NCI-H748 treated with DMSO at 0.1 percent for 48 hours (cell line): ENCODE measurements at places on chromosomes 2 and 18.

- DNase-seq = no peak
Measured at GRCh38 chr2:223896833-223897311, 48.3 kb downstream of the WDFY1 start.

- no peak for DNase-seq
Measured at GRCh38 chr18:60017371-60017770, 117.6 kb downstream of the PMAIP1 start.

DNA sequence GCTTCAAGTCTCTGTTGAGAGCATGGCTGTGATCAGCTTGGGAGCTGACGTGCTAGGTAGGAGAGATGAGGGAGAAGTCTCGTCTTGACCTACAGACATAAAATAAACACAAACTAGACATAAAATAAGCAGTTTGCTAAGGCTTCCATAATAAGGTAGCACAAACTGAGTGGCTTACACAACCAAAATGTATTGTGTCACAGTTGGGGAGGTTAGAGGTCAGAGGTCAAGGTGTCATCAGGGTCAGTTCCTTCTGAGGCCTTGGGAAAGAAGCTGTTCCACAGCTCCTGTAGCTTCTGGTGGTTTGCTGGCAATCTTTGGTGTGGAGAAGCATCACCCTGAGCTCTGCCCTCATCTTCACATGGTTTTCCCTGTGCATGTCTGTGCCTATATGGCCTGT lies 20.2 kb downstream of the DAW1 start:
- DNase-seq = no peak

- no peak for DNase-seq
Measured at GRCh38 chr18:47893939-47894699, 36.3 kb downstream of the SMAD2 start.

- DNase-seq = peak; percentile 94
Measured at GRCh38 chr2:216498379-216499352, at the start of gene RPL37A. Gene RPL37A, plus strand, starts transcription at chr2:216498844. Its CDS starts 31 bp downstream, at chr2:216498875.

DNA sequence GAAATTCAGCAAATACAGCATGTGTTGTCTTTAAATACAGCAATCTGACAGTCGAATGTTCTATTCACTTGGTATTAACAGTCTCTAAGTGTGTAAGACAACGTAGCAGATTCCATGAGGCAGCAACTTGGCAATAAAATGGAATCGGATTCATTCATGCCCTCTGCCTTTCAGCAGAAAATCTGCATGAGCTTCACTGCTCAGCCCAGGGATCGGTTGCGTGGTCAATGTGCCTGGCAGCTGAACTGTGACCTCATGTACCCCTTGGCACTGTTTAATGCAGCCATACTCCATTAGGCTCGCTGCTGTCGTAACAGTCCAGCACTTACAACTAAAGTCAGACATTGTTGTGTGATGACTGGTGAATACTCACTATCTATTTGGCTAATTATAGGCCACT lies 17.7 kb upstream of the RGPD4 start:
- DNase-seq = peak; percentile 34

DNA sequence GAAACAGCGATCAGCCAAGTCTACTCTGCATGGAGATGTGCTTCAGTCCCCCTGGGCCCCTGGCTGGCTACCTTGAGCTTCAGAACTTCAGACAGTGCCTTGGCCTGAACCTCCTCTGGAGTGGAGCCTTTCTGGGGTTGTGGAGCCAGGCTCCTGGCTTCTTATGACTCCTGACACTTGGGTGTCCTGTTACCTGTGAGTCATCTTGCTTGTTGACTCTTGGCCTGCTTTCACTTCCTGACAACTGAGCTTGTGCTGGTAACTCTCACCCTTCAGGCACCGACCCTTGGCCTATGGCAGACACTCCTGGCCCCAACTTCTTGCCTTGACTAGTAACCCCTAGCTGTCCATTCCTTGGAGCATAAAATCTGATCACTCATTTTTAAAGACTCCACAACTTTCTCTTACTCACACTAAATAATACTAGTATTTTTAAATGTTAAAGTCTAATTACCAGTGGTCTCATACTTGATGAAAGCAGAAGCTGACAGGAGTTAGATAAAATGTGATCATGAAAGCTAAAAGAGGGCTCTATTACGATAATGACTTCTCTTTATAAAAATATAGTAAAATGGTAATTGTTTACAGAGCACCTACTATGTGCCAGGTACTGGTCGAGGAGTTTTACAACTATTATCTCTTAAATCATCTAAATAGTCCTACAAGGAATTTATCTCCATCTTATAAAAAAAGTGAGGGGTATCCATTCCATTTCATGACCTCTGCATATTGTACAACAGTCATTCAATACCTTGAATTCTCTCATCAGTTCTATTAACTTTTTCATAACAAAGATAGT lies 46.3 kb upstream of the VIT start:
- DNase-seq = no peak

- no peak for DNase-seq
Measured at GRCh38 chr2:120470041-120470965, 124.4 kb downstream of the INHBB start.

DNA sequence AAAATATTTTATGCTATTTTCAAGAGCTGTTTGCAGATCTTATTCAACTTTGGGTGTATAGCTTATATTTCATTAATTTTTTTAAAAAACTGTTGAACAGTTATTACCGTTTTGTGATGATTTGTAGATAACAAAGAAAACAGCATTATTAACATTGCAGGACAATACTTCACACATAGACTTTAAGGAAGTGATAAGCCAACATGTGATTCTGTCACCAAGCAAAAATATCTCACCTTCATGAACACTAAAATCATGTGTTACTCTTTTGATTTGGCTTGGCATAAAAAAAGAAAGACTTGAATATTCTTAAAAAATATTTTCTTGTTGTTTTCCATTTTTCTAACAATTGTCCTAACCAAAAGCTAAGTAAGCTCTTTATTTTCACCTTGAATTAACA lies 33.0 kb downstream of the SLC35F5 start:
- no peak for DNase-seq

- no peak for DNase-seq
Measured at GRCh38 chr2:74584088-74584645, 29.6 kb downstream of the DOK1 start.

DNA sequence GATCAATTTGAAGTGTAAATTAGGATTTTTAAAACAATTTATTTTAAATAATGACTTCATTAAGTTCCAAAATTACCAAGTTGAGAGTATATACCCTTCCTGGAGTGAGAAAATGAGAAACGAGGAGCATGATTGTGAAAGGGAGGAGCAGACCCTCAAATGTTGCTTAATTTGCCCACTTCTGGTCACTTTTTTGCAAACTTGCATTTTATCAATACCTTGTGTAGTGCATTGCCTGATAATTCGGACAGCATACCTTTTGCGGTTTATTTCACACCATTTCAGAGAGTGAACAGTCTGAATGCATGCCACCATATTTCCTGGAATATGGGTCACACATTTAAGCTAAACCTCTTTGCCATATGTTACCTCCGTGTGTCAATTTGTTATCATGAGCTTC lies 669.7 kb downstream of the RNF144A start:
- no peak for DNase-seq

DNA sequence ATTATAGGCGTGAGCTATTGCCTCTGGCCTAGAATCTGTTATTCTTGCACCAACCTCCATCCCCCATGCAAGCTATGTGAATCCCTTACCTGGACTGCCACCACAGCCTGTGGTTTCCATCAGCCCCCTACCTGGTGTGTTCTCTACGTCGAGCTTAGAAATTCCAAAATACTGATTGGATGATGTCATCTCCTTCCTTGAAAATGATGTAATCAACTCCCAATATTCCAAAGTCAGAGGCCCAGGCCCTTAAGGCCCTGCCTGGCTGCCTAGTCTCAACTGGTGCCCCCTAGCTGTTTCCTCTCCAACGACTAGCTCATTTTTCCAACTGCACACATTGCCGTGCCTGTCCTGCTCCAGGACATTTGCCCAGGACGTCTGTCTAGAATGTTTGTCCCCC lies 41.3 kb upstream of the GBX2 start:
- DNase-seq = no peak

DNA sequence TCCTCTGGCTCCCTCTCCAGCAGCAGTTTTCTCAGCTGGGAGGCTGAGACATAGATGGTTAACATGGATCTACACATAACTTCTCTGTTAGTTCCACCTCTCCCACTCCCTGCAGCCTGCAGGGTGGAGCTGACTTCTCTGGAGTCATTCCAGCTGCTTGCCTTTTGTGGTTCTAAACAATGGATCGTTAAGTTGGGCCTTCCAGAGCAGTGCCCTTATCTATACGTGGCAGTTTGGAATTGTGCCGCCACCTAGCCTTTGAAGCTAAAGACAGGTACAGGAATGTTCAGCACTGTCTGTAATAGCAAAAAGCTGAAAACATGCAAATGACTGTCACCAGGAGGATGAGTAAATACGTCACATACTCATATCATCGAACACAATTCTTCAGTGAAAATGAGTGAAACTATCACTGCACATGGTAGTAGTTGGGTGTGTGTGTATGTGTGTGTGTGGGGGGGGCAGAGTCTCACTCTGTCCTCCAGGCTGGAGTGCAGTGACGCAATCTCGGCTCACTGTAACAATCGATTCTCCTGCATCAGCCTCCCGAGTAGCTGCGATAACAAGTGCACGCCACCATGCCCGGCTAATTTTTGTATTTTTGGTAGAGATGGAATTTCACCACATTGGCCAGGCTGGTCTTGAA lies 50.3 kb downstream of the SH2D6 start:
- no peak for DNase-seq

DNA sequence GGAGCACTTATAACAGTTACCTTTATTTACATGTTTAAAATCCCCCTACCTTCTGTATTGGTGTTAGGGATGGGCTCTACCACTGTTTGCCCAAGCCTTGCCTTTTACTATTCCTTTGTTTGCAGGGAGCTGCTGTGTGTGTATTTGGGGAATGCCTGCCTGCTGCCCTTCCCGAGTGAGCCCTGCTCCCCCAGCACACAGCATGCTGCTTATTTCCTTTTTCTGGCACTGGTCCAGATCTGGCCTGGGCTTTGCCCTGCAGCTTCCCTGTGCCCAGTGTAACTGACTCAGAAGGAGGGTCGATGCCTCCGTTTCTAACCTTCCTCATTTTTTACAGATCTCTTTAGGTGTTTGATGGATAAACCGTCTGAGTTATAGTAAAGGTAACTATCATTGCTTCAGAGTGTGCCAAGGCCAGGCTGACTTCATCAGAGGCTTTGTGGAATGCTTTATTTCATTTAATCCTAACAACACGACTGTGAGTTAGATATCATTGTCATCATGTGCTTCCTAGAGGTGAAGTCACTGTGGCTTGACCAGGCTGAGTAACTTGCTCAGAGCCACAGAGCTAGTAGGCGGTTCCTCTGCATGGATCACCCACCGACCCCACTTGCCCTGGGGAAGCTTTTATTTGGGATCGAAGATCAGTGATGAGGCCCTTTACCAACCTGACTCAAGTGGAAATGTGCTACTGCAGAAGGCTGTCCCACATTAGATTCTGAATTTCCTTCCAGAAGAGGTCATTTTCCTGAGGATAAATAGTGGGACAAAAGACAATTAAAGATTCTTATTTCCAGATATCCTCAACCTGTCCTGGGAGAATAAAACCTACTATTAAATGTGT lies 238.8 kb downstream of the ZNF407 start:
- DNase-seq = peak; percentile 95

- DNase-seq = no peak
Measured at GRCh38 chr2:70111752-70112591, 24.7 kb downstream of the PCBP1 start.

GRCh38 chr2:130850788-130851623 lies 14.3 kb downstream of the ARHGEF4 start:
- DNase-seq = no peak

GRCh38 chr2:59658906-59659635 lies 894.4 kb downstream of the BCL11A start:
- no peak for DNase-seq
